Small intestine (tissue), 16 donors: ENCODE measurements at places on chromosomes 6 and 20.

DNA sequence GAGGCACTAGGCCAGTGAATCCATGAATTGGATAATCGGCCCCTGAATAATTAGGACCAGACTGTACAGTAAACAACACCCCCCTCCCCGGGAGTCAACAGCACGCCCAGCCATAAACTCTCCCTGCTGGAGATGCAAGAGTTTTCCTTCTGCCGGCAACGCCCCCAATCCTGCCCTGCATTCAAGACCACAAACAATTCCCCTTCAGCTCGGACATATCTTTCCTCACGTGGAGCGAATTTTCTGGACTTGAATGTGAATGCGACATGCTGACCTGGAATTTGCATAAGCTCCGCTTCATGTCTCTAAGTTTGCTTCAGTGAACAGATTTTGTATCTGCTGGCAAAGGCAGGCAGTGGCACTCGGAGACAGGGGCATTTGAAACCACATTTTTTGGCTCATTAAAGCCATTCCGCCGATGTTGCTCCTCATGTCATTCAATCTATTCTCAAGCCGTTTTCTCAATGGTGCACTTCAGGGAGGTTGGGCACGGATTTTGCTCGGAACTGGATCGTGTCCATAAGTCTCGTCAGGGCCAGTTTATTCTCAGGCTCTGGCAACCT is 38.0 kb upstream of the GMPR start:
- peak; percentile 32 for DNase-seq

- no peak for DNase-seq
Observed at GRCh38 chr6:77264970-77265369, 198.3 kb downstream of the HTR1B start.

- no peak for DNase-seq
Observed at GRCh38 chr6:28347119-28347518, 2.6 kb upstream of the ZKSCAN3 start.

GRCh38 chr6:137913996-137914529 is 47.0 kb downstream of the TNFAIP3 start:
- DNase-seq, result no peak

DNA sequence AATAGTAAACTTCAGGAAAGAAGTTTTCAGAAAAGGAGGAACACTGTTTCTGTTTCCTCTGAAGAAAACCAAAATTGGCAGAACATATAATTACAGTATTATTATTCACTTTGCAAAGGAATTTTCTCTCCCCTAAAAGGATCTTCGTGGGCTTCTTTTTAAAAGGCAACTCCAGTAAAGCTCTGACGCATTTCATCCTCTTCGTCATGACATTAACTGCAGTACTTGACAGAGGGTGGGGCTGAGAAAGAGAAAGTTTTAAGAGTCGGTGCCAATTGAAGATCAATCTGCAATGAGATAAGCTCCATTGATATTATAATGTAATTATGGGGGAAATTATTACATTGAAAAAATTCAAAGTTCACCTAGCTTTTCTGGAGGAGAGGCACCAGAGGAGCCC is 75.8 kb downstream of the MYB start:
- peak; percentile 72 for DNase-seq

GRCh38 chr6:4914420-4915159 is 89.2 kb downstream of the RPP40 start:
- no peak for DNase-seq

DNA sequence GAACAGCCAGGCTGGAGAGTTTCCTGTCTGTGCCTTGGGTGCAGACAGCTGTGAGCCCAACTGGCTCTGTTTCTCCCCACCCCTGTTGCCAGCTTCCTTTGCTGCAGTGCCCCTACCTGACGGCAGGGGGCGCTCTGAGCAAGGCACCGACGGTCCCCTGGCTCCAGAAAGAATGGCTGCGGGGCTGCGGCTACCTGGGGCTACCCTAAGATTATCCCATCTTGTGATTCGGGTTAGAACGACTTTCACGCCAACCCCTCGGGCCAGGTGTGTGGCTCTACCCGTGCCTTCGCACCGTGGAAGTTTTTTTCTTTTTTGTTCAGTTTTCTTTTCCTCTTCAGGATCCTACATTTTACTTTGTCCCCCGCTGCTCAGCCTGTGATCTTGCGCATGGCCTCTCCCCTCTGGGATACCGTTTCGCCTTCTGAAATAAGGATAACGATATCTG is 33.4 kb upstream of the AAR2 start:
- DNase-seq, result peak; percentile 66

- no peak for DNase-seq
Observed at GRCh38 chr20:4283016-4283415, 267.7 kb upstream of the RNF24 start.

DNA sequence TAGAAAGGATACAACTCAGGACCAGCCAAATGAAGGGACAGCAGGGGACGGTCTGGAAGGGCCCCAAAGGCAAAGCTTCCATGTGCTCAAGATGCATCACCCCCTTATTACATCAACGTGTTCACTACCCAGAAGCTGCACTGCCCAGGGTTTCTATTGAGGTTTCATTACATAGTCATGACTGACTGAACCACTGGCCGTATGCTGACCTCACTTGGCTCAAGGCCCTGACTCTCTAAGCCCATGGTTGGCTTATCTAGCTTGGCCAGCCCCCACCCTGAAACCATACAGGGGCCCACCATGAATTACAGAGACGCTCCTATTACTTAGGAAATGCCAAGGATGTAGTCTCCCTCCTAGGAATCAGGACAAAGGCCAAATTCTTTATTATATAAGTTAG is 179.4 kb downstream of the FOXC1 start:
- no peak for DNase-seq

GRCh38 chr6:5302220-5302946 is 41.1 kb downstream of the FARS2 start:
- no peak for DNase-seq

DNA sequence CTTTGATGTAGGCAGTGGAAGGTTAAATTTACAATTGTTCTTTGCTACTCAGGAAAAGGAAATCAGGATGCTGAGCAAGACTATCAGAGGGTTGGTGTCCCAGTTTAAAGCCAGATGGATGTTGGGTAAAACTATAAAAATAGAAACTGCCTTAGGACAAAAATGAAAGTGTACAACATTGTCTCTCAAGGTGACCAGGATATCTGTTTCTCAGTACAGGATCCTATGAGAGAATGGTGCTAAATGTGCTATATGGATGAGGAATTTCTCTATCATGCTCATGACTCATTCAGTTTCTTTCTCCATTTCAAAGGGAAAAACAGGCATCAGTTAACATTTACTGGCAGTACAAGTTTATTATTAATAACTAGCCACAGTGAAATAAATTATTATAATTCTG is 534.2 kb upstream of the GJE1 start:
- DNase-seq, result no peak

- no peak for DNase-seq
Observed at GRCh38 chr20:49712646-49712995, 1.1 kb downstream of the B4GALT5 start.

DNA sequence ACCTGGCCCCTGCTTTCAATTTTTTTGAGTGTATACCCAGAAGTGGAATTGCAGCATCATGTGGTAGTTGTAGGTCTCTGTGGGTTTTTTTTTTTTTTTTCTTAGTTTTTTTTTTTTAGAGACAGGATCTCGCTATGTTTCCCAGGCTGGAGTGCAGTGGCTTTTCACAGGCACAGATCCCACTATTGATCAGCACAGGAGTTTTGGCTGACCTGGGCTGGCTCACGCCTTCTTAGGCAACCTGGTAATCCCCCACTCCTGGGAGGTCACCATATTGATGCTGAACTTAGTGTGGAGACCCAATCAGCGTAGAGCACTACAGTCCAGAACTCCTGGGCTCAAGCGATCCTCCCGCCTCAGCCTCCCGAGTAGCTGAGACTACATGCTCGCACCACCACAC is 25.9 kb downstream of the MTO1 start:
- DNase-seq, result no peak

- no peak for DNase-seq
Observed at GRCh38 chr6:69584913-69585729, 211.7 kb downstream of the LMBRD1 start.

DNA sequence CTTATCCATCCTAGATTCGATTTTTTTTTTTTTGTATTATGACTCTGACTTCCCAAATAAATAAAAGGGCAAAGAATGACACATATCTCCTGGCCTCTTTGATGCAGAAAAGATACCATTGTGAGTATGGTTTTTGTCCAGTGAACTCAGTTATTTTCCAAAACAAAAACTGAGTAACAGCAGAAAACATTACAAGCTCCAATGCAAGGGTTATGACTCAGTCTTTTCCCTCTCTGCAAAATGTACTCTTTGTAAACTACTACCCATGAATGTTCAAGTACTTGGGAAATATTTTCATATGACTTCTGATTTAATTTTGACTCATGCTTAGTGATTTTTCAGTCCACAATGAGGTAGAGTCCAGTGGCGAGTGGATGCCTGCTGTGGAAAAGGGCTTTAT is 355.3 kb downstream of the RNF144B start:
- DNase-seq, result no peak

GRCh38 chr20:49887251-49888211 is 27.8 kb downstream of the SPATA2 start:
- no peak for DNase-seq

DNA sequence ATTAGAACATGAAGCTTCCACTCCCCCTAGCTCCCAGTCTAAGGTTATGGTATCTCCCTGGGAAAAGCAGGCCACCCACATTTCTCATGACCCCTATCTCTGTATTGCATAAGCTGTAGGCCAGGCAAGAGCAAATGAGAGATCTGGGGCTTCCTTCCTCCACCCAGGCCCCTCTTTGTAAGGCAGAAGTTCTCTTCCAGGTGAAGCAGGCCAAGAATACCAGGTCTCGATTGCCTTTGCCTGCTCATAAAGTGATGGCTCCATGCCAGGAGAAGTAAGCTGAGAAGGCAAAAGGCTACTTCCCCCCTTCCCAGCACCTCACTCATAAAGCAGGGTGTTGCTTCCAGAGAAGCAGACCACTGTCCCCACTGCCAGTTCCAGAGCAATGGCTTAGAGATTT is 144.1 kb upstream of the KCNK16 start:
- DNase-seq, result peak; percentile 23

- peak; percentile 61 for DNase-seq
Observed at GRCh38 chr6:61809004-61809595, 476.9 kb downstream of the KHDRBS2 start.

DNA sequence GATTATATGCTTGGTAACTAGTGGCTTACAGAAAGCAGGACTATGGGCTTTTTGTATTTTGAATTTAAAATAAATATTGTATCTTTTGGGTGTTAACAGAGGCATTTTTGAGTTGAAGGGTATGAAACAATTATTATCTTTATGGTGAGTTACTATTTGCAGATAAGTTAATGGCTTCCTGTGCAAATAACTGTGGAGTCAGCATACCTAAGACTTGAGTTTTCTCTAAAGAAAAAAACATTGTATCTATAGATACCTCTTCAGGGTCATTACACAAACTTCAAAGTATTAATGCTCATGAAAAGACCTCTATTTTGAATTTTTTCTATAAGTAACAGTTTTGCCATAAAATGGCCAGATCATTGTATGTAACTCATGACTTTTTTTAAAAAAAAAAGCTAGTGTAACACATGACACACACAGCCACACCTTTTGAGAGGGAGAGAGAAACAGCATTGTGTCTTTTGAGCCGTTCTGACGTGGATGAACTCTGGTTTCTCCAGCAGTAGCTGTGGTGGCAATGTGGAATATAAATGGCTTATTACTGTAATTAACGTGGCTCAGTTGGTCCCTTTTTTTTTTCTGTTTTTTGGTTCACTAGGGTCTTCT is 36.3 kb downstream of the PLEKHG1 start:
- DNase-seq, result peak; percentile 68

DNA sequence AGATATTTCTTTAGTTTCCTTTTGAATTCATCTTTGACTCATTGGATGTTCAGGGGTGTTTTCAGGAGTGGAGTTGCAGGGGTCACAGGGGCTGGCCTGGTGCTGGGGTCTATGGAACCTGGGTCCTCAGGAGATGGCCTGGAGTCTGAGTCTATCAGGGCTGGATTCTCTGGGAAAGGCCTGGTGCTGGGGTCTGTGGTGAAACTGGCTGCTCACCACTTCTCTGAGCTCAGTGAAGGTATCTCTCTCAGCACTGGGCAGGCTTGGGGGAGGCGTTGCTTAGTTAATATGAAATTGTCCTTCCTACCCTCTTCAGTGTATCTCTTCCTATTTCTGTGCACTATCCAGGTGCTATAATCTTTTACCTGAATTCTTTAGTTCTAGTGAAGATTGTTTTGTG is 83.1 kb upstream of the SLC24A3 start:
- DNase-seq, result no peak

- DNase-seq, result no peak
Observed at GRCh38 chr20:251354-251753, 6.2 kb upstream of the DEFB132 start.

DNA sequence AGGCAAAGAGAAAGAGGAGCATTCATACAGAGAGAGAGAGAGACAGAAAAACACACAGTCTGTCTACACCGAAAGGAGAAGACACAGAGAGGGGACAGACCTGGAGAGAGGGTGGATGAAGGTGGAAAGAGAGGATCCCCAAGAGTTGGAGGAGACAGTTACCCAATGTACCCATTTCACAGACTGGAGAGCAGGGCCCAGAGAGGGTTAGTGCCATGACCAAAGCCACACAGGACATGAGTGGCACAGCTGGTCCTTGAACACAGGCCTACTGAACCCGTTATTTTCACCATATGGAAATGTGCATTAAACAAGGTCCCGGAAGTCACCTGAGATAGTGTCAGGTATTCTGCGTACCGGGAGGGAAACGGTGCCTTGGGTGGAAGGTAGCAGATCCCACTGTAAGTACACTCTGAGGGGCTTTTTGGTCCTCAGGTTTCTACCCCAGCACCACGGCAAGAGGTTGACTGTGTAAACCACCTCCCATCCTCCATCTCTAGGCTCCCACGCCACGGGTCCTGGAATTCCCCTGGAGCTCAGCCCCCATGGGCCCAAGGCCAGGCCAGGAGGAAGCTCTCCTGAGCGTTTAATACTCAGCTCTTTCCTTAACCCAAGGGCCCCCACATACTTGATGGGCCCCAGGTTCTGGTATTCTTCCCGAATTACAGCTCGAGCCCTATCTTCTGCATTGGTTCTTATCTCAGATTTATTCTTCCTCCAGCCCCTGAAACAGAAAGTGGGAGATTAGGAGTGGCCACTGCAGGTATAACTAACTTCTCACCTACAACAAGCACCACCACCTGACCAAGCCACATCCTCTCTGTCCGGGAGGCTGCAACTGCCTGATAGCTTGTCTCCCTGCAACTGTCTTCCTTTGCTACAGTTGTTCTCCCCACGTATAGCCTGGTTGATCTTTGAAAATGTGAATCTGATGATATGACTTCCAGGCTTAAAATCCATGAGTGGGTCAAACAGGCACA is 38.4 kb upstream of the OCSTAMP start:
- no peak for DNase-seq

DNA sequence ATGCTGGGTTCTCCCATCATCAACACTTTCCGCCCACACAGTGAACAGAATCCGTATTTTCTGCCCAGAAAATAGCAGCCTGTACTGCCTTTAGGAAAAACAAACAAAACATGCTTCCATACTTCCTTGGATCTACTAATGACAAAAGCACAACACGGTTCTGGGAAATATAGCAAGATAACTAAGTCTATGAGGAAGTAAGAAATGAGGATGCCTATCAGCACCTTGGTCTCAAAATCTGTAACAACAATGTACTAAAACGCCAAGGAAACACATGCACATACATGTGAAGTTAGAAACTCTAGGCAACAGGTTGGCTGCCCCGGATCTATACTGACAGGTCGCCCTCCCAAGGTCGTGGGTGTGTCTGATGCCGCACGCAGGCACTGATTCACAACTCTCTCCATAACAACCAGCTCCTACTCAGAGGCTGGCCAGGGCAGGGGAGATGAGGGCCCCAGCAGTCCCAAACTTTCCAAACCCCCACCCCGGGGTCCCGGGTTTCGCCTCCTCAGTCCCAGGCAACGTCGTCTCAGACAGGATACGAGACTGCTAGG is 710 bp downstream of the BTBD9 start:
- peak; percentile 71 for DNase-seq

- DNase-seq, result no peak
Observed at GRCh38 chr6:148445116-148445515, 102.5 kb downstream of the SASH1 start.
